ENCODE measurements at places on chromosomes 5 and 9. TPM values are rescaled to one million over a fixed set of nuclear protein-coding genes. Genes with fewer than 3 reads are reported as not detected.

GRCh38 chr9:16672501-16672900 is 198.0 kb downstream of the BNC2 start:
- DNase-seq: no peak

GRCh38 chr9:83433846-83434245 is 104.4 kb downstream of the FRMD3 start:
- no peak for DNase-seq

DNA sequence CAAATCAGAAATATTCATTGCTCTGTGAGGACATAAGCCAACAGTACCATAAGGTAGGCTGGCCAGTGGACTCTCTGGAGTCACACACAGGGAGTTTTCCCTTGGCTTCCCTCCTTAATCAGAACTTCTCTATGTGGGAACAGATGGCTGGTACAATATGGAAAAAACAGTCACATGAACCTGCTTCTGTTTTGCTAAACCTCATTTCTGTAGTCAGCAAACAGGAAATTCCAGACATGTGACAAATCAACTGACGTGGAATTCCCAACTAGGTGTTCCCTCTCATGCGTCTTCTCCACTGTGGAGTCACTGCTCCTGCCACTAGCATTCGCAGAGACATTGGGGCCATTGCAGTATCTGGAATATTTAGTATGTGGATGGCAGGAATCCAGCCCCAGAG is 617.6 kb downstream of the KIF4B start:
- no peak for DNase-seq

- DNase-seq: no peak
Measured at GRCh38 chr5:92977846-92978540, 603.0 kb downstream of the NR2F1-AS1 start.

DNA sequence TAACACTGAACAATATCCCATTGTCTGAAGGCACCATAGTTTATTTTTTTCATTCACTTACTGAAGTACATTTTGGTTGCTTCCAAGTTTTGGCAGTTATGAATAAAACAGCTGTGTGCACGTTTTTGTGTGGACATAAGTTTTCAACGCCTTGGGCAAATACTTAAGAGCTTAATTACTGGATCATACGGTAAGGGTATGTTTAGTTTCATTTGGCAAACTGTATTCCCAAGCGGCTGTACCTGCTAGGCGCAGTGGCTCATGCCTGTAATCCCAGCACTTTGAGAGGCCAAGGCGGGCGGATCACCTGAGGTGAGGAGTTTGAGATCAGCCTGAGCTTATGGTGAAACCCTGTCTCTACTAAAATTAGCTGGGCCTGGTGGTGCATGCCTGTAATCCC is 63.7 kb upstream of the FAM120A start:
- DNase-seq: no peak

Gene ZNF169
- total RNA-seq: 3.0 TPM

Gene TAL2
- total RNA-seq: not detected

Gene EPB41L4B
- 93.0 TPM for total RNA-seq

Gene SPARC
- 64.4 TPM for total RNA-seq

DNA sequence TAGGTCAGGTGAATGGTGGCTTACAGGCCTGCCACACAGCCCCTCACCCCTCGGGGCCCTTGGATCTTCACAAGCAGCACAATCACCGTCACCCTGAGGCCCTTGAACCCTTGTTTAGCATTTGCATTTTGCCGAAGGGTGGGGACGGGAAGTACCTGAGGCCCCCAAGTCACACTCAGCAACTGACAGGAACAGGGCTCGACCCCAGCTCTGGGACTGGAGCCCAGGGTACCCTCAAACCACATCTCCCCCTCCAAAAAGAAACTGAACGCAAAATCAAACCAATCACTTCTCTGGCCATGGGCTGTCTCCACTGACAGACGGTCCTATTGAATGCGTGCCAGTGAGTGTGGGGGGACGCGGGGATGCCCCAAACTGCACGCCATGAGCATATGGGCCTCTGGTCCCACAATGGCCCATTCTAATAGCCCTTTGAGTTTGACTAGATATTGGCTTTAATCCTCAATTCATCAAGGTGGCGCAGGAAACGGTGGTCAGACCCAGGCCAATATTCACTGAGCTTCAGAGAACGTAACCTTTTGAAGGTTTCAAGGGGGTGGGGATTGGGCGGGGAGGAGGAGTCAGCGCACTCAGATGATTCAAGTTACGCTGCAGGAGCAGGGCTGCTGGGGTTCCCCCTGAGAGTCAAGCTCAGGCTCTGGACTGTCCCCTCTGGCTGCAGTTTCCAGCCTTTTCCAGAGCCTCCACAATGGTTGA is 176.0 kb downstream of the DAB2IP start:
- DNase-seq: no peak

Gene ABCA2
- 32.6 TPM for total RNA-seq

Gene TSLP
- not detected for total RNA-seq

GRCh38 chr9:118558026-118558425 is 811.2 kb downstream of the BRINP1 start:
- DNase-seq: no peak

DNA sequence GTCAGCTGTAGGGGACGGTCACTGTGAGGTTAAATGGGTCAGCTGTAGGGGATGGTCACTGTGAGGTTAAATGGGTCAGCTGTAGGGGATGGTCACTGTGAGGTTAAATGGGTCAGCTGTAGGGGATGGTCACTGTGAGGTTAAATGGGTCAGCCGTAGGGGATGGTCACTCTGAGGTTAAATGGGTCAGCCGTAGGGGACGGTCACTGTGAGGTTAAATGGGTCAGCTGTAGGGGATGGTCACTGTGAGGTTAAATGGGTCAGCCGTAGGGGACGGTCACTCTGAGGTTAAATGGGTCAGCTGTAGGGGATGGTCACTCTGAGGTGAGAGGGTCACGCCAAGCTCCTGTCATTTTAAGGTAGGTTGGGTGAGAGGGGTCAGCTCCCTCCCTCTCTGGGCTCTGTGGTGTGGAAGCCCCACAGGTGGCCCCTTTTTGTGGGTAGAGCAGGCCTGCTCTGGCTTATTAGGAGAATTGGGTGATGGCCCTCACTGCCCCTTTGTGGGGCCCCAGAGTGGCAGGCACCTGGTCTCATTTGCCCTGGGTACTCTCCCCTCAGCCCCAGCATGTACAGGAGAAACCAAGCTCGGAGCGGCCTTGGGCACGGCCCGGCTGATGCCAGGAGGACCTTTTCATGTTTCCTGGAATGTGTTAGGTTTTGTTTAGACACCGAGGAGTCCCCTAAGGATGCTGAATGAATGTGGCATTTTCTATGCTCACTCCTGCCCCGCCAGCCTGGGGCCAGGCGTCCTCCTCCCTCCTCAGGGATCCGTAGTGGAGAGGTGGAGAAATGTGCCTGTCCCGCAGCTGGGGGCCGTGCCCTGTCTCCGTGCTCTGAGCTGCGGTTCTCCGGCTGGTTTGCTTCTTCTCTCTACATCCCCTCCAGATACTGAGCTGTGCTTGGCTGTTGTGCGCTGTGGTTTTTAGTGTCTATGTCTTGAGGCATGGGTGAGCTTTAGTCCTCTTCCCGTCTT is 31.4 kb downstream of the AHRR start:
- no peak for DNase-seq

Gene SHOC1
- total RNA-seq: 0.25 TPM

Gene CFAP90
- 0.88 TPM for total RNA-seq
